Caco-2 (cell line): ENCODE measurements at places on chromosomes 7 and 10. TPM values are rescaled to one million over a fixed set of nuclear protein-coding genes. Genes with fewer than 3 reads are reported as not detected.
A peak's percentile ranks its signal among the peaks of the same experiment; 100 is the strongest.

DNA sequence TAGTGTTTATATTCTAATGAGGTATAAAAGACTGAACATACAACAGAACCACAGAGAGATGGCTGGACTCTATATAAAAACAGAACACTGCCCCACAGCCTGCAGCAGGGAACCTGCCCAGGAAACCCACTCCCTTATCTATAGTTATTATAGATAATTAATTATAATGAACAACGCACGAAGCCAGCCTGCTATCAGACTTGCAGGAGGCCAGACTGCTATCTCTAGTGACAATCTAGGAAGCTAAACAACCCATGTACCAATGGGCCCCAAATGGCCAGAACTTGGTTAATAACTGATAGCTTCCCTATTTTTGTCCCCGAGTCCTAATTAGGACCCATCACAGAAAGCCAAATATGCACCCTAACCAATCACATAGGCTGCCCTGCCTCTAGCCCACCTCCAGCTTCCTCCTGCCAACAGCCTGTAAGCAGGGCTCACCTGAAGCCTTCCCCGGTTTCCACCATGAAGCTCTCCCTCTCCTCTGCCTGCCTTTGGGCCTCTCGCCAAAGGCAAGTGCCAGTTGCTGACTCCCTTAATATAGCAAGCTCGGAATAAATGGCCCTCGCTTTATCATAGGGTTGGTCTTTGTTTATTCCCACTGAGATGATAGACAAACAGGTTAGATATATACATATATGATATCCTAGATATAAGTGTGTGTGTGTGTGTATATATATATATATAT, 74.5 kb downstream of the SYPL1 start:
- H3K27ac ChIP-seq: no peak overlapping the region
- no peak for DNase-seq
- H3K27me3 ChIP-seq: no peaks in the 10 kb centered on the region
- no peaks in the 10 kb centered on the region for H3K36me3 ChIP-seq
- H3K4me3 ChIP-seq: no peak overlapping the region

Gene OR6B1
- total RNA-seq: not detected in 2 replicates

GRCh38 chr10:110218632-110219031, 11.2 kb downstream of the MXI1 start:
- no peak for DNase-seq
- H3K27me3 ChIP-seq: no peaks in the 10 kb centered on the region
- peaks cover 4% of the 10 kb centered on the region for H3K4me1 ChIP-seq
- no peak overlapping the region for H3K4me3 ChIP-seq

DNA sequence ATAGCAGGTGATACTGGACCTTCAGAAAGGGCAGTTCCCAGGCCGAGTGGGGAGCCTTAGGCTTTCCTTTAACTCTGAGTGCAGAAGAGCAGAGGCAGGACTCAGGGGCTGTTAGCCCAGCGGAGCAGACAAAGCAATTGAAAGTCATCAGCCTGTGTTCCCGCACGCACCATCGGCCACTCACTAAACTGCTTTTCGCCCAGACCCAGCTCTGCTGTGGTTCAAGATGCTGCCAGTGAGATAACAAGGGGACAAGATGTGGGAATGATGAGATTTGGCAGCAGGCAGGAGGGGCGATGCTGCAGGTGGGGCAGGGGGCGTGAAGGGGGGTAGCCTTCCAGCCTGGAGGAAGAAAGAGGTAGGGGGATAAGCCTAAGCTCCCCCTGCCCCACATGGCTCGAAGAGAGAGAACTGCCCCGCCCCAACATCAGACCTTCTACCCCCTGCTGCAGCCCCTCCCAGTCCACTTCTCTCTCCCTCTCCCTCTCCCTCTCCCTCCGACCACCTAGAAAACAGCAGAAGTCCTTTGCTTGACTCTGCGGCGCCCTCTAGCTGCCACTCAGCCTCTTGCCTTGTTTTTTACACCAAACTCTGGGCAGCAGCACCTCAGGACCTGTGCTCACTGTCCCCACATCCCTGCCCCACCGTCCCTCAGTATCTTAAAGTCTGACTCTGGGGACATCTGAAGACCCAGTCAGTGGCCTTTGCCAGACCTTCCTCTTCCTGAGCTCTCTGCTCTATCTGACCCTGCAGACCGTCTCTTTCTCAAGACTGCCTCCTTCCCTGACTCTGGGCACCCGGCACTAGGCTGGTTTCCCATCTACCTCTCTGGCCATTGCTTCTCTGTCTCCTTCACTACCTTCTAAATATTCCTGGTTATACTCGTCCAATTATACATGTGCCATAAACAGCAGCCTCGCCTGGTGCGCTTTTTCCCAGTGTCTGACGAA, 110.5 kb downstream of the C10orf105 start:
- no peak overlapping the region for H3K4me3 ChIP-seq
- no peaks in the 10 kb centered on the region for H3K36me3 ChIP-seq
- H3K27ac ChIP-seq: no peak overlapping the region
- DNase-seq: peak; percentile 83

Gene ECHDC3
- total RNA-seq: 27.9 and 30.1 TPM in 2 replicates

Gene CPEB3
- total RNA-seq: 2.3 TPM in 2 replicates

Gene TUBAL3
- 0.39 TPM in 1 of 2 replicates, not detected in the other for total RNA-seq

GRCh38 chr10:97582169-97582568, 2.0 kb upstream of the HOGA1 start:
- no peaks in the 10 kb centered on the region for H3K27me3 ChIP-seq
- H3K27ac ChIP-seq: no peak overlapping the region
- no peaks in the 10 kb centered on the region for H3K36me3 ChIP-seq
- DNase-seq: no peak

Gene ACBD7
- total RNA-seq: 9.7 and 13.9 TPM in 2 replicates

DNA sequence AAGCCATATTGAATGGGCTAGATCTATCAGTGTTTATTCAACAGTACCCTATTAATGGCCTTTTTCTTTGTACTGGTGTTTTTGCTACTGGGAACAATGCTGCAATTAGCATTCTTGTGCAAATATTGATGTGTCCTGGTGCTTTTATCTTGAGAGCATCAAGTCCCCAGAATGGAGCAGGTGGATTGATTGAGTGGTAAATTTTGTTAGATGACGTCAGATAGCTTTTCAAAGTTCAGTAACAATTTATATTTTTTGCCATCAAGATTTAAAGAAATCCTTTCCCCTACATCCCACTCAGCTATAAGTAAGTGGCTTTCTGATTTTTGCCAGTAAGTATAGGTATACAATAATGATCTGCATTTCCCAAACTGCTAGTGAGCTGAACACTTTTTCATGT, 63.4 kb upstream of the SYPL1 start:
- no peak for DNase-seq
- no peaks in the 10 kb centered on the region for H3K36me3 ChIP-seq
- no peak overlapping the region for H3K27ac ChIP-seq

DNA sequence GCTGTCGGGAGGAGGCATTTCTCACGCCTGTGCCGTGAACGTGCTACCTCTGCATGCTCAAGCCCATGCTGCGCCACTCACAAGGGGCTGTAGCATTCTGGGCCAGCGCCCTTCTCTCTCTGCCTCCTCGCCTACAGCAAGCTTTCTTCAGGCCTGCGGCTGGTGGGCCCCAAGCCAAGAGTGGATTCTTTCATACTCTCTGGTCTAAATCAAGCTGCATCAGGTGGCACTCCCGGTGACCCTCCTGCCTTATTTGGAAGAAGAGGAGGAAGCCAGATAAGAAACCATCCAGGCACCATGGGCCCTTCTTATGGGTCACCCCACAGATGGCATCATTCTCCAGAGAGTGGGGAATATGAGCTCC, 86.7 kb upstream of the DUSP5 start:
- H3K4me1 ChIP-seq: peaks cover 98% of the 10 kb centered on the region
- H3K27me3 ChIP-seq: no peaks in the 10 kb centered on the region
- DNase-seq: no peak
- no peaks in the 10 kb centered on the region for H3K36me3 ChIP-seq
- no peak overlapping the region for H3K4me3 ChIP-seq
